Head of caudate nucleus (tissue), 42 donors: ENCODE measurements at places on chromosomes 11 and 22.

DNA sequence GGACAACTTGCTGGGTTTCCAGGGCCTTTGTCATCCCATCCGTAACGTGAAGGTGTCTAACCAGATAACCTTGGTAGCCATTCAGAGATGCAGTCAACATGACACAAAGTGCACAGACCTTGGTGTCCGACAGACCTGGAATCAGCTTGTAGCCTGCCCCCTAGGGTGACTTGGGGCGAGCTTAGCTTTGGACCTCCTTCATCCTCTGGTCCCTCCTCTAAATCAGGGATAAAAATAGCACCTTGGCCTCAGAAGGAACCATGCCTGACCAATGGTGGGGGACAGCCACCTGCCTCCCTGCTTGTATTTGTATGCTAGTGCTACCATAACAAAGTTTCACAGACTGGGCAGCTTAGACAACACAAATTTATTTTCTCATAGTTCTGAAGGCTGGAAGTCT, 3.7 kb downstream of the SNRPD3 start:
- DNase-seq = no peak

DNA sequence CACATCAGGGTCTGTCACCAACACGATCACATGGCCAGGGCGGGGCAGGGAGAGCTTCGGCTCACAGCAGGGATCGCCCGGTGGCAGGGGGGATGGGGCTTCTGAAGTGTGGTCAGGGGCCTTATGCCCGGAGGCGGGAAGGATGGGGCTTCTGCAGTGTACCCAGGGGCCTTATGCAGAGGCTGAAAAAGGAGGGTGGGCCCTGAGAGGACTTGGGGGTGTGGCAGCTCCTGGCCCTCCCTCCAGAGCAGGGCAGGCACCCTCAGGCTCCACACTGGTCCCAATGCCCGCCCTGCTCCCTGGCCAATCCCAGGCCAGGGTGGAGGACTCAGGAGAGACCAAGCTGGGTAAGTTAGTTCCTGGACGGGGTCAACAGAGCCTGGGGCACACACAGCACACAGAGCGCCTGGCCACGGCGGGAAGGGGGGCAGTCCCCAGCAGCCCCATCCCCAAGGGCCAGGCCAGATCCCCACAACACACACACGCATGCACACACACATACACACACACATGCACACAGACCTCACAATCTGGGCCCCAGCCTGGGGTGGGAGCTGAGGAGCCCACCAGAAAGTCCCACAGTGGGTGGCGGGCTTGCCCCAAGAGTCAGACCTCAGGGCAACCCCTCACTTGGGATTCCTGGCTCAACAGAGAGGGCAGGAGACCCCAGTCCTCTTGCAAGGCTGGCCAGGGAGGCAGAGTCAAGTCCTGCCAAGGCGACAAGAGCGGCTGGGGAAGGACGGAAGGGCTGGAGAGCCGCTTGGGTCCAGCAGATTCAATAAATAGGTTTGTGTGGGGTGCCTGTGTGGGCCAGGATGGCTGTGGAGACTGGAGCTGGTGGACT, 1.1 kb upstream of the CEND1 start:
- no peak for DNase-seq

DNA sequence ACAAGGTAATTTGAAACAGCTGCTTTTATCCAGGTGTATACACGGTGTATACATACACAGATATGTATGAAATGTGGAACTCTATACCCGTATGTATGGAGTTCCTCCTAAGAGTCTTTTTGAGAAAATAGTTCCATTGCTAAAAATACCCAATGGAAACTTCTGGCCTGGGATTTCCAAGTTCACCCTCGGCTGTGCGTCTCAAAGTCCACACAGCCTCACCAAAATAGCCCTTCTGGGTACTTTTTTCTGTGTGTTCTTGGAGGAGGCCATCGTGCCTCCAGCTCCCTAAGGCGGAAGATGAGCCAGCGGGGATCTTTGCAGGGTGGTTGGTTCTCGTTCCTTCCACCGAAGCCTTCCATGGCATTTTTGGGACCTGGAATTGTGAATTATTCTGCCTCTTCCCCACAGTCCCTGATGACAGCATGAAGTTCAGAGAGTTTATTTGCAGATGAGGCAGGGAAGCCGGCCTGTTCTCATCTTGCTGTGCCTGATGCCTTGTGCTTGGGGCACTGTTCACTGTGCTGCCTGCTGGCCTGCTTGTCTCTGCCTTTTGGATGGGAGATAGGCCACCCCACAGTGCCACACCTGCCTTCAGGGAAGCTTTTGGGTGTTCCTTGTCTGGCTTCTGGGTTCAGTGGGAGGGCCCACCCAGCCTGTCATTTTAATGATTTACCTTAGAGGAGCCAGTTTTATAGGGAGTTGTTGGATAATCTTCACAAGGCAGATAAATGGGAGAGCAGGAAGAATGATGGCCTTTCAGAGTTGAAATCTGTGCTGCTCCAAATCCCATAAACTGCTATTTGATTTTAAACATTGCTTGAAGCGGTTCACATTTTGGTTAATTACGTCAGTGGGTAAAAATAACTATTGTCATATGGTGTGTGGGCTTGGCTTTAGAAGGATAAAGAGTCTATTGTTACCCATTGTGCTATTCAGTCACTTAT, 112.7 kb upstream of the OR4B1 start:
- DNase-seq = peak; percentile 38

DNA sequence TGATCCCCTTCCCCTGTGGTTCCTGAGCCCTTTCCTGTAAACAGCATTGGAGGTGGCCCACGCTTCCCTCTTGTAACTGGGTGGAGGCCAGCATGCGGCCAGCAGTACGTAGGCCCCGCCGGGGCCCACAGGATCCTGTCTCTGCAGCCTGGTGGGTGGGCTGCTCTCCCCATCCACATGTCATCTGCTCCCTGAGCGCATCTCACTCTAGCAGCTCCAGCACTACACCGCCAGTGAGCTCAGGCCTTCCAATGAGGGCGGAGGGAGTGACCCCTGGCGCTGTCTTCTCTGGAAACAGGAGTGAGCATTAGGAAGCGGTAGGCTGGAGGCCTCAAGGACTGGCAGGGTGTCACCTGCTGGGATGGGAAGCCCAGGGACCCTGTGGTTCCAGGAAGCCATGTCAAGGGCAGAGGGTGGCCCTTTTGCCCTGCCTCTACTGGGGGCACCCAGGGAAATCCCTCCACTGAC, 363.9 kb downstream of the TBC1D22A start:
- DNase-seq = no peak

DNA sequence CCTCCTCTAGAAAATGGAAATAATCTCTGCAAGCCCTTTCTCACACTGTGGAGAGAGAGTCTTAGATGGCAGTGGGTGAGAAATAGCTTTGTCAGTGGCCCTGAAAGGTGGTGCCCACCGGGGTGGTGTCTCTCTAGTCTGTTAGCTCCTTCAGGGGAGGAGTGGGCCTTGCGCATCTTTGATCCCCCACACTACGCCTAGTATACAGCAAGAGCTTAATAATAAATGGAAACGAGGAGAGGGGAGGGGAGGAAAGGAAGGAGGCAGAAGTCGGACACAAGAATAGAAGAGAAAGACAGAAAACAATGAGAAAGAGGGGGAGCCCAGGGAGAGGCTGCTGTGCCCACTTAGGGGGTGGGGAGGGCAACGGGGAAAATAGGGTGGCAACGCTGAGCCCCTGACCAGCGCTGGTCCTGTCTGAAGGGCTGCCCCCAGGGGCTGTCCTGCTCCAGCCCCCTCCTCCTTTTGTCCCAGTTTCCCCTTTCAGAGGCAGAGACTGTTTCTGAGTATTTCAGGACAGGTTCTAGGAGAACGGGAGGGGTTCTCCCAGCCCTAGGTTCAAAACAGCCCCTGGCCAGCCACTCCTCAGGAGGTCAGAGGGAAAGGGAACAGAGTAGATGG, 1.2 kb downstream of the ARRB1 start:
- DNase-seq = no peak

DNA sequence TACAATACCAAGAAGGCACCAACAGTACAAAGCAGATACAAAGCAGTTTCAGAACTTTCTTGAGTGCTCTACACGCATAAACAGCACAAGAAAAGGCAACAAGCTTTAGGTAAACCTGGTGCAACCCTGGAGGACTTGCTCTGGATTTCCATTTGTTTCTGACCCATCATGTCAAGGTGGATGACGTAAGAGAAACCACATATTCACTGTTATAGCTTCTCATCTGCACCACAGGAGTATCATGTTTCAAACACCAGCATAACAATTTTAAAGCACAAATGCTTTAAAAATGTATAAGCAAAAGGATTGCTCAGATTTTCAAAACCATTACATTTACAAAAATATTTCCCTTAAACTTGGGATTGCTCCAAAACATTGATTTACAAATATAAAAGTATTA, 25.0 kb upstream of the YPEL1 start:
- no peak for DNase-seq

- no peak for DNase-seq
Observed at GRCh38 chr11:2313051-2313951, 11.5 kb downstream of the TSPAN32 start.

GRCh38 chr22:17824457-17824856, 50.2 kb upstream of the BID start:
- no peak for DNase-seq

DNA sequence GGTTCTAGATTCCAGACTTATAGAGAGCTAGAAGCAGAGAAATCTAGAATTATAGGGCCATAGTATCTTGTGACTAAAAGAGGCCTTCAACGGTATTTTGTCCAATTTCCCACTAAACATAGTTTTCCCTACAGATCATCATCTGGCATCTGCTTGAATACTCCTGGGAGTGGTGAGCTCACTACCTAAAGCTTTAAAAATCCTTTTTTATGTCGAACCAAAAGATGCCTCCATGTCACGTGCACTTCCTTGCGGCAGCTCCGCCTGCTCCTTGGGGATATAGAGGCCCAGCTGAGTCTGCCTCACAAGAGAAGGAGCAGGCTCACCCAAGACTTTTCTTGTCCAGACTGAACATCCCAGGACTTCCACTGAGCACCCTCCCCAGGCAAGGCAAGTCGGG, 4.3 kb upstream of the MB start:
- no peak for DNase-seq

DNA sequence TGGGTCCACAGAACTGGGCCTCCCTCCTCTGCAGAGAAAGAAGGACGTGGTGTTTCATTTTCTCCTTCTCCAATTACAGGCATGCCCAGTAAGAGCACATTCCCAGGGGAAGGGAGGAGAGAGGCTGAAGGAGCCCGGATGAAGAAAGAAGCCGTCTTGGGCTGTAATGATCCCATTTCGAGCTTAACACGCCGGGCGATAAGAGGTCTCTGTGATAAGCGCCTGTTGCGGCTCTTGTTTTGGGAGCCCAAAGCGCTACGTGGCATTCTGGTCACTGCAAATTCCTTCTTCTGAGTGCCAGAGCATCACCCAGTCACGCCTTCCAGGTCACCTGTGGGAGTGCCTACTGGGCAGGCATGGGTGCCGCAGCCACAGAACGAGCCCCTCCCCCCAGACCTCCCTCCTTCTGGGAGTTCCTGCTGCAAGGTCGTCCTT, 57.5 kb downstream of the ANO1 start:
- DNase-seq = no peak

DNA sequence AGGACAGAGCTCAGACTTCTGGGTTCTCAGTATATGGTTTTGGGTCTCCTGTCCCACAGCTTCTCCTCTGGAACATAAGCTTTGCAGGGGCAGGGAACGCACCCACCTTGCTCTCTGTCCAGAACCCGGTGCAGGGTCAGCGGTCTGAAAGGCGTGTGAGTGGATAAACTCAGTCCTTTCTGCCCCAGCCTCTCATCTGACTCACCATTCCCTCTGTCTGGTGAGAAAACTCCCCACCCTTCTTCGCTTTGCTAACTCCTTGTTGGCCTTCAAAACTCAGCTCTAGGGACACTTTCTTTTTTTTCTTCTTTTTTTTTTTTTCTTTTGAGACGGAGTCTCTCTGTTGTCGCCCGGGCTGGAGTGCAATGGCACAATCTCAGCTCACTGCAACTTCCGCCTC, 68.9 kb upstream of the NUP50 start:
- no peak for DNase-seq

GRCh38 chr22:38273135-38273826, 471 bp upstream of the TMEM184B start:
- peak; percentile 70 for DNase-seq

- no peak for DNase-seq
Observed at GRCh38 chr11:99241066-99241465, 220.3 kb downstream of the CNTN5 start.

DNA sequence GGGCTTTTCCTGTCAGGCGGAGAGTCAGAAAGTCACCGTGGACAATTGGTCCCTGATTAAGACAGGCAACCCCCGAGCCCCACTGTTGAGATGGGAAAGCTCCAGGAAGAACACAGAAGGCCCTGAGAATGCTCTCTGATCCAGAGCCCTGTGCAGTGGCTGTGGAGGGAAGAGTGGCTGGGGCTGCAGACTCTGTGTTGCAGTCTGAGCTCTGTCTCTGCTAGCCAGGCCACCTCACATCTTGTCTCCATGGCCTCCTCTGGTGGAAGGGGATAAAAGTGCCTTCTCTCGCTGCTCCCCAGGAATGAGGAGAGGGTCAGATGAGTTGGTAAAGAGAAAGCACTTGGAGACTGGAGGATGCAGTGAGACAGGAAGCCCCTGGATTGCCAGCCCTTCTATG, 141.2 kb downstream of the CEP164 start:
- no peak for DNase-seq

GRCh38 chr11:134466156-134466555, 54.1 kb upstream of the B3GAT1 start:
- DNase-seq = no peak

- no peak for DNase-seq
Observed at GRCh38 chr22:17444204-17444504, 74.9 kb downstream of the CECR2 start.

DNA sequence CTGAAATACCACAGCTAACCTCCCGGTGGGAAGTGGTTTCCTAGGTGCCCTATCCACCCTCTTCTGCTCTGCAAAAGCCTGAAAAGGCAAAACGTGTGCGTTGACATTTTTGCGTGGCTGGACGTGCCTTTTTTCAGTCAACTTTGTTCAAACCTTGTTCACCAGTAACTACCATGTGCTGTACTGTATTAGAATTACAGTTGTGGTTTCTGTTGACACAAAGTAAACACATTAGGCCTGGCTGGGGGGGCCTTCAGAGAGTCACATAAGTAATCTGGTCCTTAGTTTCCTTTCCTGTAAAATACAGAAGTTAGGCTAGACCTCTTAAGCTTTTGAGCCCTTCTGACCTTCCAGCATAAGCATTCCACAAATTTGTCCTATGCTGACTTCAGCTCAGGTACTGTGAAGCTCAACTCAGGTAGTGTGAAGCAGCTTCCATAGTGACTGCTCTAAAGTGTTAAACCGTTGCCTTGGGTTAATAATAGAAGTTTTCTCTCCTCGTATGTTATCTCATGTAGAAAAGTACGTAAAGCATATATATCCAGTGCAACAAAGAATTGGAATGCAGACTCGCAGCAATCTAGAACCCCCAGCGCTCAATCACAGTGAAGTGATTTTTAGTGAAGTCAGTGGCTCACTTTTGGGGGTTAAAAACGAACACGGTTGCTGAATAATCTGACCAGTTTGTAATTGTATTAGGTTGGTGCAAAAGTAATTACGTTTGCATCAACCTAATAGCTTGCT, 1.8 kb downstream of the EWSR1 start:
- DNase-seq = no peak

- no peak for DNase-seq
Observed at GRCh38 chr11:115591380-115591779, 87.2 kb upstream of the CADM1 start.

- DNase-seq = no peak
Observed at GRCh38 chr11:128868841-128869671, 2.0 kb upstream of the KCNJ1 start.
